ENCODE measurements at places on chromosomes 4 and X. TPM values are rescaled to one million over a fixed set of nuclear protein-coding genes. Genes with fewer than 3 reads are reported as not detected.

Gene POU4F2
- not detected for total RNA-seq

GRCh38 chr4:14334166-14334565 lies 668.1 kb upstream of the CPEB2 start:
- no peak overlapping the region for H3K4me3 ChIP-seq
- H3K36me3 ChIP-seq, result no peaks in the 10 kb centered on the region
- no peaks in the 10 kb centered on the region for H3K27me3 ChIP-seq

- no peak overlapping the region for H3K27ac ChIP-seq
- H3K4me3 ChIP-seq, result no peak overlapping the region
- no peaks in the 10 kb centered on the region for H3K27me3 ChIP-seq
- no peaks in the 10 kb centered on the region for H3K36me3 ChIP-seq
- no peak for DNase-seq
Measured at GRCh38 chr4:173707658-173708419, 177.8 kb upstream of the HAND2 start.

DNA sequence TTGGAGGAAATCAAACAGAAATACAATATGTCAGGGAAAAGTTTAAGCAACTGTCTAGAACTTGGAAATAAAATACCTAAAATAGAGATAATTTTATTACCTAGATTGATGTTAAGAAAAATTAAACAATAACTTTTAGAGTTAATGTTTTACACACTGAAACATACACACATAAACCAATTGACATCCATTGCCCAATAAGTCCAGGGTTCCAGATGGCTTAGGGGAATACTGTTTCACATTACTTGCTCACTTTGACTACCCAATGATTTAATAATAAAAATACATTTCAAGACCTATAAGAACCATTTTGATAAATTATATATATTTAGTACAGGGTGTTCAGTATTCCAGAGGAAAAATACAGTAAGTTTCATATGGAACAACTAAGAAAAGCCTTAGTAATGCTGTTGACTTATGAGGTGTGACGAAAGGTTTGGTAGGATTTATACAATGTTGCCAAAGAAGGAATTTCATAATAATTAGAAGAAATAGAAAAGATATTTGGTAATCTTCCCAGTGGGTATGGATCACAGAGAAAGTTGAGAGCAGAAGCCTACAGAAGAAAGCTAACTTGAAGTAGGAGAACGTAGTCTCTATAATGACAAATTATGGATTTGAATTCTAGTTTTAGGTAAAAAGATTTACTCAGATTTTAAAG lies 23.0 kb upstream of the UGT2B4 start:
- H3K4me3 ChIP-seq, result no peak overlapping the region
- no peak overlapping the region for H3K27ac ChIP-seq
- no peaks in the 10 kb centered on the region for H3K27me3 ChIP-seq
- H3K36me3 ChIP-seq, result no peaks in the 10 kb centered on the region
- H3K4me1 ChIP-seq, result no peaks in the 10 kb centered on the region

GRCh38 chr4:154294652-154295350 lies 196.8 kb downstream of the DCHS2 start:
- H3K4me3 ChIP-seq, result no peak overlapping the region
- H3K4me1 ChIP-seq, result no peaks in the 10 kb centered on the region
- no peaks in the 10 kb centered on the region for H3K36me3 ChIP-seq
- no peaks in the 10 kb centered on the region for H3K27me3 ChIP-seq

DNA sequence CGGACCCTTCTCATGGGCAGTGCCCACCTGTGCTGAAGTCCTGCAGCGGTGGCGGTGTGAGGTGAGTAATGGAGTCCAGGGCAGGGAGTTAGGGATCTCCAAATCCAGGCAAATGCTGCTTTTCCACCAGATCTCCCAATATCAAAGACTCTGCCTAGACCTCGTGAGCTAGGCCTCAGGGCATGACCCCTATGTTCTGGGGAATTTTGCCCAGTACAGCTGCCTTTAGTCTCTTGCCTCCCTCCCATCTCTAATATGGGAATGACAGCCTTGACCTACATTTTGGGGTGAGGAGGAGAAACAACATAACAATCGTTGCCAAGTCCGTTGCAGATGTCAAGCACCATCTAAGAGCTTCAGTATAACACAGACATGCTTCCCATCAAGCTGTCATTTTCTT lies 7.3 kb downstream of the PAK3 start:
- H3K36me3 ChIP-seq, result no peaks in the 10 kb centered on the region
- no peaks in the 10 kb centered on the region for H3K27me3 ChIP-seq
- no peaks in the 10 kb centered on the region for H3K4me1 ChIP-seq
- no peak overlapping the region for H3K4me3 ChIP-seq

Gene FOXP3
- 10.5 TPM for total RNA-seq

GRCh38 chr4:34139346-34139745 lies 2105.0 kb downstream of the ARAP2 start:
- H3K4me3 ChIP-seq, result no peak overlapping the region
- H3K27ac ChIP-seq, result no peak overlapping the region
- H3K27me3 ChIP-seq, result no peaks in the 10 kb centered on the region
- no peak for DNase-seq
- H3K4me1 ChIP-seq, result no peaks in the 10 kb centered on the region

- no peak overlapping the region for H3K27ac ChIP-seq
- H3K4me1 ChIP-seq, result no peaks in the 10 kb centered on the region
- no peaks in the 10 kb centered on the region for H3K27me3 ChIP-seq
Measured at GRCh38 chr4:25098964-25099891, 61.0 kb downstream of the SEPSECS start.

DNA sequence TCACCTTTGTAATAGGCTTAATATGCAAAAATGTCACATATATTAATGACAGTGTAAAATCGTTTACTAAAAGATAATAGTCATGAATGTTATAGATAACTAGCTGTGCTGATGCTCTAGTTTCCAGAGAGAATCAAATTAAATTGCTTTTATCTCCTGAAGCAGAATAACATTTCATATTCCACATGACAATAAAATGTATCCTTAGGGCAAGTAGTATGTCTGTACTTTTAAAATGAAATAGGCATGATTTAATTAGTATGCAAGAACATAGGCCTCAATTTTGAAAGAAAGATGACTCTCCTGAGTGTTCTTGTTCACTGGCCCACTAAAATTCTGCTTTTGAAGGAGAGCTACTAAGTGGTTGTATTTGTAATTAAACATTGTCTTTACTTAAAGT lies 1027.0 kb downstream of the ARAP2 start:
- H3K27ac ChIP-seq, result no peak overlapping the region
- no peak overlapping the region for H3K4me3 ChIP-seq
- DNase-seq, result no peak

DNA sequence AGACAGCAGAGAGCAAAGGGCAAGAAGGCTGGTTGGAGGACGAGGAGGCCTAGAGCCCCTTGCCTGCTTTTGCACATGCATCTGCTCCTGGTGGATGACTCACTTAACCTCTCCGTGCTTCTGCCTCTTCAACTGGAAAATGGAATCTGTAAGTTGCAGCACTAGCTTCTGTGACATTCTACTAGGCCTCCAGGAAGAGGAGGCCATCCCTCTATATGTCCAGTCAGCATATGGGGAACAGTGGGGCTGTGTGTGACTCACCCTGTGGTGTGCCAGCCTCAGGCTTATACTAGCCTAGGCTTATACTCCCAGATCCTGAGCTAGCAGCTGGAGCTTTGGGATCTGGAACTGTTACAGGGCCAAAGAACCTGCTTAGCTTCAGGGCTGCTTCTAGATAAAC lies 36.0 kb downstream of the RTL9 start:
- H3K36me3 ChIP-seq, result no peaks in the 10 kb centered on the region
- no peaks in the 10 kb centered on the region for H3K4me1 ChIP-seq

DNA sequence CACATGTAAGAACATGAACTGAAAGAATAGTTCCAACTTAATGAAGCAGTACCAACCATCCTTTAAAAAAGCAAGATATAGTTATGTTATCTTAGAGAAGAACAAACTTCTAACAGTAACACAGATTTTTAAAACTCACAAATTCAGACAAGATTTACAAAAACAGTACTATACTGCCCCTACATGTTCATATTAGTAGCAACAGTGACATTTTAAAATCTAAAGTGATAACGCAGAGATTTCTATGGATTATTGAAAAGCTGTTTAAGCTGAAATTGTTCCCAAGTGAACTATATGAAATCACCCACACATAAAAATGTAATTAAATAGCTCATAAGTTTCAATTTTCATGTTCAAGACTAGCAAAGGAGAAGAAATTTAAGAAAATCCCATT lies 166.0 kb downstream of the FBXW7 start:
- no peak overlapping the region for H3K27ac ChIP-seq
- no peaks in the 10 kb centered on the region for H3K36me3 ChIP-seq
- DNase-seq, result no peak
- H3K27me3 ChIP-seq, result no peaks in the 10 kb centered on the region
